CD4-positive, alpha-beta T cell treated with Interferon alpha-2 for 1 hour (primary cell): ENCODE measurements at places on chromosomes 4 and X.

DNA sequence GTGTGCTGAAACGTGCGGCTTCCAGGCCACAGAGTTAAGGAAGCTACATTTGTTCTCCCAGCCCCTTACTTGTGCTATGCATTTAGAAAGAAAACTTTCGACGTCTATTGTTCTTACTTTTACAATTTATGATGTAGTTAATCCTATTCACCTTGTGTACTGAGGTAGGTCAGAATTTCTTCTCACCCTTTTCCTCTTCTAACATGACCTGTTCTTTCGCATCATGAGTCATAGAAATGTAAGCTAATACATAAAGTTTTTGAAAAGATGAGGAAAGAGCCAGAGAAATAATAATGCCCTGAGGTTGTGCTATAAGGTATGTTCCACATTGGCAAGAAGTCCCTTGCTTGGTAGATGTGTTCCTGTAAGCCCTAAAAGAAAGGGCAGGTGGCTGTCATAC is 298.3 kb downstream of the TRIML1 start:
- DNase-seq, result no peak

GRCh38 chr4:140252141-140252741 is 98.3 kb upstream of the MAML3 start:
- DNase-seq, result peak; percentile 8

DNA sequence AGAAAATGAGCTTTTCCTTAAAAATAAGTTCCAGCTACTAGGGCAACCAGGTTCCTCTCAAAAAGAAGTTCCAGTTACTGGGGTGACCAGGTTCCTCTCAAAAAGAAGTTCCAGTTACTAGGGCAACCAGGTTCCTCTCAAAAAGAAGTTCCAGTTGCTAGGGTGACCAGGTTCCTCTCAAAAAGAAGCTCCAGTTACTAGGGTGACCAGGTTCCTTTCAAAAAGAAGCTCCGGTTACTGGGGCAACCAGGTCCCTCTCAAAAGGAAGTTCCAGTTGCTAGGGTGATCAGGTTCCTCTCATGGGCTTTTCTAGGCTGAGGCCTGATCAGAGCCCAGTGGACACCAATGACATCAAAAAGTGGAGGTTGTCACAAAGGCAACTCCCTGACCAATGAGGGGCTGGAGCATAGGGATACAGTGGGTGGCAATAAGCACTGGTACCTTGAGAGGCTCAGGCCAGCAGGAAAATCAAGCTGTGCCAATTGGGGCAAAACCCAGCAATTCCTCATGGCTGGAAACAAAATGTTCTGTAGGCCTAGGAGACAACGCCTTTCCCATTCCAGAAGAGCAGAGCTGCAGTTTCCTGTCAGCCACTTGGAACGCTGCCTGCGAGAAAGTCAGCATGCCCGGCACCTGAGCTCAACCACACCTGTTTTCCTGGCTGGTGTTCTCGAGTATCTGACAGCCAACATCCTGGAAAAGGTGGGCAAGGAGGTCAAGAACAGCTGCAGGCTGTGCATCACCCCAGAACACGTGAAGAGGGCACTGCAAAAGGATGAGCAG is 12.3 kb upstream of the SYTL5 start:
- peak; percentile 5 for DNase-seq

- no peak for DNase-seq
Observed at GRCh38 chrX:22912616-22913015, 87.1 kb upstream of the DDX53 start.

DNA sequence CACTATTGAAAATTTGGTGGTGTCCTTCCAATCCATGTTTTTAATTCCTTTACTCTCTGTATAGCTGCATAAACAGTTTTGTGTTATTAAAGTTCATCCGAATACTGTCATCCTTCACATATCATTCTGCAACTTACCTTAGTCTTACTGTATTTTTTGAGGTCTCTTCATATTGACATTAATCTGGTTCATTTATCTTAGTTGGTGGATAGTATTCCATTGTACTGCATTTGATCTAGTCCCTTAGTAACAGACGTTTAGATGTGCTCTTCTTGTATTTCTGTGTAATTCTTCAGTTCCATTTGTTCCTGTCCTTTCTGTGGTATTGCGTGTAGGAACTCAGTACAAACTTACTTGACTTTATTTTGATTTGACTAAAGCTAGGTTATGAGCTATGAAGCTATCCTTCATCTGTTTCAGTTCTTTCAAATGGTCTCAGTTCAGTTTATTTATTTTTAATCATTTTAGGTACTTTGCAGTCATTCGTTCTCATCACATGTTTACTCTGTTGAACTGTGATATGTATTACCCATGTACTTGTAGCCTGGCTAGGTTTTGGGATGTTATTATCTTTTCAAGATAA is 41.3 kb downstream of the RAPGEF2 start:
- no peak for DNase-seq

GRCh38 chr4:139745111-139745639 is 79.6 kb downstream of the MGST2 start:
- DNase-seq, result no peak

DNA sequence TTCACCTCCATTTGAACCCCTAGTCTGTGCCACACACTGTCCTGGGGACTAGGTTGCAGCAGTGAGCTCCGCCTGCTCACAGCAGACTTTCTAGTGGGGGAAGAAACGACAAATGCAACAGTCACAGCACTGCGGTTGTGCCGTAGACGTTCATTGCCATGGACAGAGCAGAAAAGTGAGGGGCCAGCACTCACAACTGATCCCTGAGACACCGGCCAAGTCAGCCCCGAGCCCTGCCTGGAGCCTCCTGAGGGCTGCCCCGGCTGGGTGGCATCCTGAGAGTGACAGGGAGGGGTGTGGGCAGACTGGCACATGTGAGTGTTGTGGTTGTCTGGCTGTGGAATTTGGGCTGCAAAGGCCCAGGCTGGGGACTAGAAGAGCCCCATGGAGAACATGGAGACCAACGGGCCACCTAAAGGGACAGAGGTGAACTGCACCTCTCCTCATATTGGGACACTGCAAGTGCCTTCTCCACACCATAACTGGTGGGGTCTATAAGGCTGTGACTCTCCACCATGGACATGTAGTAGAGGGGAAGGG is 4.6 kb downstream of the DUSP9 start:
- DNase-seq, result no peak

GRCh38 chr4:43757147-43757546 is 691.5 kb downstream of the KCTD8 start:
- no peak for DNase-seq
